NCI-H1092 (cell line): ENCODE measurements at places on chromosomes 7 and 10.

GRCh38 chr7:42227541-42227935 lies 9.5 kb downstream of the GLI3 start:
- no peak for DNase-seq

GRCh38 chr7:140005754-140006503 lies 56.8 kb downstream of the PARP12 start:
- DNase-seq: no peak

- no peak for DNase-seq
These were observed 17.0 kb upstream of the SFR1 start for GRCh38 chr10:104104926-104105325.

GRCh38 chr10:32461203-32461602 lies 15.3 kb downstream of the CCDC7 start:
- DNase-seq: no peak

GRCh38 chr7:47408675-47409074 lies 173.2 kb downstream of the TNS3 start:
- DNase-seq: no peak

- peak; percentile 53 for DNase-seq
These were observed 186.2 kb downstream of the USP6NL start for GRCh38 chr10:11425296-11425610.

DNA sequence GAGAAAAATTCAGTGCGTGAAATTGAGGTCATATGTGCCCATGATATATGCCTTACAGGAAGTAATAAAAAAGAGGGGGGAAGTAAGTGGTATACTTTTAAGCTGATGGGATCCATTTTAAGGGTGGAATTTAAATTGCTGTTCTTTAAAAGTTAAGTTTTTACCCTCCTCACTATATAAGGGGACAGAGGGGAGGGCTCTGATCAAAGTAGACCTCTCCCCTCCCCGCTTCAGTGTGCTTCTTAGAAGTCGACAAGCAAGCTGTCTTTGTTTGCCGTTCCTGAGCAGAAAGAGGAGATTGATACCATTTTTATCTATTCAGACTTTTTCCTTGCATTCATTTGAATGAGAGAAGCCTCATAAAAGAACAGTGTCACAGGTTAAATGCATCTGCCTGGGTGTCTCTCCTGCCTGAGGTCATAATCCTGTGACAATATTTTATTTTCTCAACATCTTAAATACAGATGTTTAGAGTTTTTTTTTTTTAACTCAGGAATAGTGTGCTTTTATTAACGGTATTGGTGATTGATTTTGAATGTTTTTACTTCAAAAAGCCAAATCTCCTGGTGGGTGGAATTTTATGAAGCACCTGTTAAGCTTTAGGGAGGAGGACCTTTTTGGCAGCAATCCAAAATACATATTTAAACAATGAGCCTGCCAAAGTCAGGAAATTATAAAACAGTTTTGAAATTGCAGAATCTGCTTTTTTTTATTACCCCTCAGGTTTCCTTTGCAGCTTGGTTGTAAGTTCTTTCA lies 141.7 kb downstream of the KAT6B start:
- DNase-seq: peak; percentile 54

DNA sequence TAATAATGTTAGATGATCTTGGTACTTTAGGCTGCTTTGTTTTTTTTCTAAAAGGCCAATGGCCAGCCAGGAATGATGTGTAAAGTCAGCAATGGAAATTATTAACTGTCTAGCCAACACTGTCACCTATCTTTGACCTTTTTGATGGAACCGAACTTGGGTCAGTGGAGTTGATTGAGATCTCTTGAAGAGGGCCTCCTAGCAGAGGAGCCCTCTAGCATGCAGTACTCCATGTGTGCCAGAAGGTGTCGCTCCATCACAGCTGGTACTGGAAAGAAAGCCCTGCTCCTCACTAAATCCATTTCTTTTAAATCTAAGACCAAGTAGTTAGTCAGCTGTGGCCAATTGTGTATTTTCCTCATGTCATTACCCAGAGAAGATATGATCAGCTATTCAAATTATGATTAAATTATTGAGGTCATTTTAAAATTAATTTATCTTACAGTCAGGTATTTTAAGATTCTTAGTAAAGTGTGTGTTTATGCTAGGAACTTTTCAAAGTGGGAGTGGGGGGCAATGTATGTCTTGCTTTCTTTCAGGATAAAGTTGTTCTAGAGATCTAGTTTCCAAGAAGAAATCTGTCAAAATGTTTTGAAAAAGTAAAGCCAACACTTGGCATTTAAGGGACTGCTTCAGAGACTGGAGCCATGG lies 33.1 kb upstream of the CROT start:
- DNase-seq: peak; percentile 38

DNA sequence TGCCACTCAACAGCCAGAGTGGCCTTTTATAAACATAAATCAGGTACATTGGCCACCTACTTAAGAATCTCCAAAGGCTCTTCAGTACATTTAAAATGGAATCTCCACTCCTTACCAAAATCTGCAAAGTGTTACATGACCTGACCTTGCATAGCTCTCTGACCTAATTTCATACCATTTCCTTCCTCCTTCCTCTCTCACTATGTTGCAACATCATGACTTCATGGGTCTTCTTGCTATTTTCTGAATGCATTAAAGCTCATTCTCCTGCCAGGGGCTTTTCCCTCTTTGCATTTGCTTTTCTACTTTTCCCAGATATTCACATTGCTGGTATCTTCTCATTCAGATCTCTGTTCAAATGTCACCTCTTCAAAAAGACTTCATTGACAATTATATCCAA lies 22.1 kb upstream of the PPP1R17 start:
- DNase-seq: no peak

GRCh38 chr10:45454859-45455258 lies 80.8 kb downstream of the ALOX5 start:
- no peak for DNase-seq

DNA sequence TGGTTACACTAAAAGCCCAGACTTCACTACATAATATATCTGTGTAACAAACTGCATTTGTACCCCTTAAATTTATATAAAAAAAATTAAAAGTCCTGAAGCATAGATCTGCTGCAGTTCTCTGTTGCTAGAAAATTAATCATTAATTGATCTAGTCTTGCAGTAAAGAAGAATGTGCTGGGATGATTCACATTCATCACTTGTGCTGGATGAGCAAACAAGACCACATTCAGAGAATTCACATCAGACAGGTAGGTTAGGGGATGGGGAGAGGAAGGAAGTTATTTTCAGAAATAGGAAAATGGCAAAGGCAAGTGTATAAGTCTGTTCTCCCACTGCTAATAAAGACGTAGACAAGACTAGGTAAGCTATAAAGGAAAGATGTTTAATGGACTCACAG lies 1019.0 kb downstream of the KCNMA1 start:
- no peak for DNase-seq

- no peak for DNase-seq
These were observed 98.6 kb downstream of the GRK5 start for GRCh38 chr10:119305860-119306513.

GRCh38 chr7:71236230-71237105 lies 104.5 kb downstream of the GALNT17 start:
- no peak for DNase-seq

DNA sequence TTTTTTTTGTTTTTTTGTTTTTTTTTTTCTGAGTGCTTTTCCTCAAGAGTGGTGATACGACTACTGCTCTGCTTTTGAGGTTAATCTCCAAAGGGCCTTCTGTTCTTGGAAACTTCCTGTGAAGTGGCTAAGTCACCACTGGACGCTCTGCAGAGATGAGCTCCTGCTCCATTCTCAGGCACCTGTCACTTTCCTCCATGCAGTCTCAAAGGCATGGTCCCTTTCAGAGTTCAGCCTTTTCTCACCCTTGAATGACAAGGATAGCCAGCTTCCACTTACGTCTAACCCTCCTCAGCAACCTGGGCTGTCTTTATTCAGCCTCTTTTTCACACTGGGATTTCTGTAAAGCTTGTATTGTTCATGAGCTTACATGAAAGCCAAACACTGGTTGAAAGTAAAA lies 65.8 kb downstream of the BMPER start:
- DNase-seq: no peak

GRCh38 chr7:93147363-93147762 lies 822 bp downstream of the SAMD9L start:
- no peak for DNase-seq

- no peak for DNase-seq
These were observed 82.2 kb downstream of the SORBS1 start for GRCh38 chr10:95478935-95479334.

GRCh38 chr7:115494529-115495147 lies 535.9 kb downstream of the TFEC start:
- DNase-seq: no peak

GRCh38 chr7:151244196-151244840 lies 4.2 kb downstream of the SMARCD3 start:
- DNase-seq: peak; percentile 36

DNA sequence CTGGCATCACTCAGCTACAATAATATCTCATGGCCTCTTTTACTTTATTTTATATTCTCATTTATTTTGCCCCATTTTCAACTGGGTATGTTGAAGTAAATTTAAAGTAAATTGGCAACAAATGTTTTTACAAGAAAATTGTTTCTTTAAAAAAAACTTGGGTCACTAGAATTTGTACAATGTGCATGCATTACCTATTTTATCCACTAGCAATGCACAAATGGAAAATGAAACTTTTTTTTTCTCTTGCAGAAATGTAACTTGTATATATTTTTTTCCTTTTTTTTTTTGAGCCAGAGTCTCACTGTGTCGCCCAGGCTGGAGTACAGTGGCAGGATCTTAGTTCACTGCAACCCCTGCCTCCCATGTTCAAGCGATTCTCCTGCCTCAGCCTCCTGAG lies 10.3 kb upstream of the H2AZ2 start:
- no peak for DNase-seq

DNA sequence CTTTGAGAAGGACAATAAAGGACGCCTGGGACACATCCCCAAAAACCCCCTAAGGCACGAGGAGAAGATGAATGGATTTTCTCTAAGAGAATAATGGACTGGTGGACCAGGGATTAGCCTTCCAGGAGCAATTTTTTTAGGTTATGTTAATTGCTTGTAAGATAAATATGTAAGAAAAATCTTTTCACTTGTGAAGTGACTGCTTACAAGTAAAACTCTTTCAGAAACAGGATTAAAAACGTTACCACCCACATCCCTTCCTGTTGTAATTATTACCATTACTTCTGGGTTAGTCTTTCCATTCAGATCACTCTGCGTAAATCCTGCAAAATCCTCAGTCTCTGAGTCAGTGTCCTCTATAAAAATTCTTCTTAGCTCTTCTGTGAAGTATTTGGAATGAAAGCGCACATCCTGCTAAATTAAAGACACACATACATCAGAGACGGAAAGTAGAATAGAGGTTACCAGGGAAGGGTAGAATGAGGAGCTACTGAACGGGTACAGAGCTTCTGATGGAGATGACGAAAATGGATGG lies 34.3 kb downstream of the CDCA7L start:
- no peak for DNase-seq
